ENCODE measurements at places on chromosomes 13 and 19.
A peak's percentile ranks its signal among the peaks of the same experiment; 100 is the strongest.

- no peak for DNase-seq
Observed at GRCh38 chr13:72113931-72114330, 246.9 kb upstream of the DACH1 start.

DNA sequence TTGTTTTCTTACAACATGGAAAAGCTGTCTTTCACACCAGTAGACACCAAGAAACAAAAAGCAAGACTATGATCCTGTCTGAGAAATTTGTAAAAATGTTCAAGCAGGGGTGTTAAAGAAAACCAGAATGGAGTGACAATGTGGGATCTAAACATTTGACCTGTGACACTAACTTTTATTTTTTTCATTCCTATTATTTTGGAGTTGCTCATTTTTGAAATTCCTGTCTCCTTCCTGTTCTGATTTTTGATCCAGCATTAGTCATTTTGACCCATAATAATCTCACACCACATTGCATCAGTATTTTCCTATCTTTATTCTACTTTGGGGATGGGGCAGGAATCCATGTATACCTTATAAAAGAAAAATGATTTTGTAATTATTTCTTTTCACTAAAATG, 164.2 kb downstream of the DLEU7 start:
- no peak for DNase-seq

DNA sequence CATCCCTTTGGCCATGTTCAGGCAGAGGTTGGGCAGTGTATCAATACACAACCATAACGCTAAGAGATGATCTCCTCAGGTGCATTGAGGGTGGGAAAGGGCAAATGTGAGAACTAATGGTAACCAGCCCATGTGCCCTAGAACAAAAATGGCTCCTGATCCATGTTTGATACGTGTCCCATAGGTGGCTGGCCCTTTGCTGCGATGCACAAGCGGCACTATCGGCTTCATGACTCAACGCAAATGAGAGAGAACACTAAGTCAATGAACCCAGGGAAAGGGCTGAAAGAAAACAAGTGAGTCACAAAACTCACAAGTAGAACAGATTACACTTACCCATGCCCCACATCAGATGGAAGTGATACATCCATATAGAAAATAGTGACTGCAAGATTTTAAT, 201.7 kb downstream of the ABCC4 start:
- no peak for DNase-seq

GRCh38 chr13:22114630-22115311, 443.9 kb downstream of the FGF9 start:
- DNase-seq: peak; percentile 84

Measured in CD4-positive, alpha-beta T cell (primary cell).